ENCODE measurements at places on chromosomes 3 and 15. TPM values are rescaled to one million over a fixed set of nuclear protein-coding genes. Genes with fewer than 3 reads are reported as not detected.

A4GNT gene
- polyA plus RNA-seq: 1.5 TPM

- no peak for DNase-seq
Observed at GRCh38 chr3:30469133-30469532, 137.3 kb upstream of the TGFBR2 start.

DNA sequence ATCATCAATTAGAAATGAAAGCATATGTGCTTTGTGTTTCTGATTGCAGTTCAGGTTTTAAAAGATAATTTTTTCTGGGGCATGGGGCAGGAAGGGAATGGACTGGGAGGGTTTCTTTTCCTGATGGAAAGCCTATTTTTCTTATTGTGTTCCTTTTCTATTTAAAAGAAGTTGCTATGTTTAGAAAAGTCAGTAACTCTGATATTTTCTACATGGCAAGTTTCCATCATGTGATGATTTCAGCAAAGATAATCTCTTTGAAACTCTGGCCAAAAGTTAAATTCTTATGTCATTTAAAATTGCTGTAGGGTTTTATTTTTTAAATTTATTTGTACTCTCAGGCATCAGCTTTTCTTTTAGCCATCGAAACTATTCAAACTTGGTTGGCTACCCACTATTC is 601.2 kb downstream of the FOXP1 start:
- DNase-seq: no peak

- no peak for DNase-seq
Observed at GRCh38 chr15:91849180-91849579, 4.3 kb upstream of the SLCO3A1 start.

DNA sequence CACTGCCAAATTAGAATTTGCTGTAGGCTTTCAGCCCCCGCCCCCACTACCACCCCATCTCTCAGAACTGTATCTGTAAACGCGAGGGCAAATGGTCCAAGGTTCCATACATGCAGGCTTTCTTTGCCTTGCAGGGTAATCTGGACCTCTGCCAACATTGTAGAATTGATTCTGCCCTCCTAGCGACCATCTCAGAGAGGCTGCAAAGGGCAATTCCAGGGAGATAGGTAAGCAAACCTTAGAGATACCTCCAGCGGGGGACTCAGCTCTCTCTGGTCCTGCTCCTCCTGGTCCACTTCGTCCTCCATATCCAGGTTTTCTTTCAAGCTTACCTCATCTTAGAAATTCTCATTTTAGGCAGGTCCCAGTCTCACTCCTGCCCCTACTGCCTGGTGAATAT is 64.4 kb downstream of the SLMAP start:
- no peak for DNase-seq

DNA sequence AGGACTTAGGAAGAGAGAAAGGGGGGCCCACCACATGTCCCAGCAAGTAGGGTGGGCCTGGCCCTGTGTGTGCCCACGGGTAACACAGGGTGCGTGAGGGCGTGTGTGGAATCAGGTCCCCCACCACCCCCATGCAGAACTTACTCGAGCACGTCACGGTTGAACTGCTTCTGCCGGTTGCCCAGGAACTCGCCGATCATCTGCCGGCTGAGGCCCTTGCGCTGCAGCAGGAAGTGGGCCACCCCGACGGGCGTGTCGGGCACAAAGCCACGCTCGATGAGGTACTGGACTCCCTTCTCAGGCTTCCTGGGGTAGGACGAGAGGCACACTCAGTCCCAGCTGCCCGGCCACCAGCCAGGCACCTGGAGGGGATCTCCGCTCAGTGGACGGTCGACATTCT is 83.1 kb upstream of the RPL32 start:
- DNase-seq: no peak

All from left renal pelvis (tissue), 4 donors.